ENCODE measurements at places on chromosomes 1 and 21.

DNA sequence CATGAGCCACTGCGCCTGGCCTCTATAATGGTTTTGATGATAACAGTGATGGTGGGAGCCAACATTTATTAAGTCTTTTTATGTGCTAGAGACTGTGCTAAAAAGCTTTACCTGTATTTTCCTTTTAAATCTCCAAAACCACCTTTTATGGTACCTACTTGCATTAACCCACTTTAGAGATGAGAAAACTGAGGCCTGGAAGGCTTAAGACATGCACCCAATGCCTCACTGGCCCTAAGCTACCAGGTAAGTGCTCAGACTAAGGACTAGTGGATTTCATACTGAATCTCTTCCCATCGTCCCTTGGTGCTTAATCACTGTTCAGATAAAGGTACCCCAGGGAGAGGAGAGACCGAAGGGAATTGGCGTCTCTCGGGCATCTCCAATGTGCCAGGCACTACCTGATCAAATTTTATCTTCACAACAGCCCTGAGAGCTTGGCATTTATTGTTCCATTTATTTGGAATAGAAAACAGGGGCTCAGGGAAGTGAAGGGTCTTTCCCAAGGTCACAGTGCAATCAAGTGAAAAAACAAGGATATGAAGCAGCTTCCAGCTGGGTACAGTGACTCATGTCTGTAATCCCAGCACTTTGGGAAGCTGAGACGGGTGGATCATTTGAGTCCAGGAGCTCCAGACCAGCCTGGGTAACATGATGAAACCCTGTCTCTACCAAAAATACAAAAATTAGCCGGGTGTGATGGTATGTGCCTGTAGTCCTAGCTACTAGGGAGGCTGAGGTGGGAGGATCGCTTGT, 84.2 kb downstream of the LACTBL1 start:
- DNase-seq = no peak

DNA sequence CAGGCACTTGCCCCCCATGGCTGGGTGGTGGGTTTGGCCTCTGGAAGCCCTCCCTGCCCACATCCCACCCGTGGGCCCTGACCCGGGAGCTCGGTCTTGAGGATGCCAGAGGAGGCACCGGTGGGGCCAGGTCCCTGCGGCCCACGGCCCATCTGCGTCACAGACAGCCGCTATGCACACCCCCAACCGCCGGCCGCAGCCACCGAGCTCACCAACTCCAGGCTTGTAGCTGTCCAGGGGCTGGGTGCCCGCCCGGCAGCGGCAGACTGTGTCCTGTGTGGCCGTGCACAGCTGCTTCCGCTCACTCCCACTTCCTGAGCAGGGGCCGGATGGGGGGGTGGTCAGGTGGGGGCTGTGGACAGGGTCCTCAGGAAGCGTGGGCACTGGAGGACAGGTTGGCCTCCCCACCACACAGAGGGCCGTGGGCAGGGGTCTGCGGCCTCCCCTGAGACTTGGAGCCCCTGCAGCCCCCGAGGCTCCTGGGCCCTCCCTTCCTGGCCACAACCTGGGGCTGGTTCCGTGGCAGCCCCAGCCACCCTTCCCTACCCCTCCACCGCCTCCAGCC, 1.1 kb downstream of the TNFRSF4 start:
- DNase-seq = no peak

DNA sequence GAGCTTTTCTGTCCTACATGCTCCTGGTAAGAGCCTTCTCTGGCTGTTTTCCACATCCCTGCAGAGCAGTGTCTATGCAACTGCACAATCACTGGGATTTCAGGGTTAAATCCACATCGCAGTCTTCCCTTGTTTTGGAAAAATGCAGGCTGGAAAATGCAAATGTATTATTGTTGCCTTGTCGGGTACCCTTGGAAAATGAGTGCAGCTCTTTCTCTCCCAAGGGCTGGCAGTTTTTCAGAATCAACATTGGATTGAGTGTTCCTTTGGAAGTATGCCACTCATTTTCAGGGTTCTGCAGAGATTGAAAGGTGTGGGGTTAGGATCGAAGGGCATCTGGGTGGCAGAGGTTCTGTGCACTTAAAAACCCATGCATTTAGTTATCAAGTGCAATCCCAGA, 3.2 kb downstream of the NOS1AP start:
- DNase-seq = no peak

GRCh38 chr1:185578293-185578692, 155.9 kb upstream of the HMCN1 start:
- DNase-seq = no peak

- no peak for DNase-seq
Observed at GRCh38 chr1:146016891-146017290, 4.6 kb downstream of the HJV start.

DNA sequence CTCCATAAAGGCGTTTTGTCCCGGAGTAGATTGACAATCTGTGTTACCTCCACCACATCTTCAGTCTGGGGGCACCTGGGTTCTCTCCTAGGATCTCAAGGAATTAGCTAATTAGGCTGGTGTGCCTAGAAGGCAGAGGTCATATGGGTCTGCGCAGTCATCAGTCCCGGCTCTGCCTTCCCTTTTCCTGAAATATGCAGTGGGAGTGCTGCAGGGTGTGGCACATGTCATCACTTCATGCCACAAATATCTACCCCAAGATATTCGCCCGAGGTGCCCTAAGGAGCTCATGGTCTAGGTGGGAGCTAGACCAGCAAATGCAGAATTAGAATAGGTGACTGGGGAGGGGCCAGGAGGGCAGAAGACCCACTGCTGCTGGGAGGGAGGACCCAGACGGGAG, 42.9 kb downstream of the ACTL8 start:
- no peak for DNase-seq

GRCh38 chr1:234309598-234310459, 63.4 kb upstream of the COA6 start:
- peak; percentile 46 for DNase-seq

DNA sequence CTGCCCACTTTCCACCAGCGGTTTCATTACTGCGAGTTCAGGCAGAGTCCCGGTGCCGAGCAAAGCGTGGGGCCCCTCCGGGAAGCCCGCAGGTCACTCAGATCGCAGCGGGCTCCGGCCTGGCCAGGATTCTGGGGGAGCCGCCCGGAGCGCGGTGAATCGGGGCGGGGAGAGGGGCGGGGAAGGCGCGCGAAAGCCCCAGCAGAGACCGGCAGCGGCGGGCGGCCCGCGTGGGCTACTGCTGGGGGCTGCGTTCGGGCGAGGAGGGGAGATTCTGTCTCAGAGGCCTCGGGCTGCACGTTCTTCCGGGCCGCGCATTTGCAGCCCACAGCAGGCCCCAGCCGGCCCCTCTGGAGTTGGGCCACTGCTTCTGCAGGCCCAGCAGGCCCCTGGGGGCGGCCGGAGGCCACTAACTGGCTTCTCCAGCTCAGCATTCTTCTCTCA, 64.7 kb downstream of the SCCPDH start:
- DNase-seq = no peak

DNA sequence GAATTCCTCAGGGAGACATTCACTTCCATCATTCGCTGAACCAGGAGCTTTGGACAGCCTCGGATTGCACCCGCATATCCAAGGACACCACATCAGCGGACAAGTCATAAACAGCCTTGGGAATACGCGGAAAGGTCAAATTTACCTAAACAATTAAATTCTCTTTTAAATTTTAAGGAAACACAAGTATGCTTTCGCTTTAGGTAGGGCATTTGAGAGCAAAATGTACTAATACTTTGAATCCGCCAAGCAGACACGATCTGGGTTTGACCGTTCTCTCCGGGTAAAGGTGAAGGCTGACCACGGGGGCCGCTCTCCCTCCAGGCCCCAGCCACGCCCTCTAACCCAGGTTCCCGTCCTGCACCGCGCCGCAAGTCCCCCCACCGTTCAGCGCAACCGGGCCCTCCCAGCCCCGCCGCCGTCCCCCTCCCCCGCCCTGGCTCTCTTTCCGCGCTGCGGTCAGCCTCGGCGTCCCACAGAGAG, 479 bp upstream of the ACADM start:
- DNase-seq = peak; percentile 71

DNA sequence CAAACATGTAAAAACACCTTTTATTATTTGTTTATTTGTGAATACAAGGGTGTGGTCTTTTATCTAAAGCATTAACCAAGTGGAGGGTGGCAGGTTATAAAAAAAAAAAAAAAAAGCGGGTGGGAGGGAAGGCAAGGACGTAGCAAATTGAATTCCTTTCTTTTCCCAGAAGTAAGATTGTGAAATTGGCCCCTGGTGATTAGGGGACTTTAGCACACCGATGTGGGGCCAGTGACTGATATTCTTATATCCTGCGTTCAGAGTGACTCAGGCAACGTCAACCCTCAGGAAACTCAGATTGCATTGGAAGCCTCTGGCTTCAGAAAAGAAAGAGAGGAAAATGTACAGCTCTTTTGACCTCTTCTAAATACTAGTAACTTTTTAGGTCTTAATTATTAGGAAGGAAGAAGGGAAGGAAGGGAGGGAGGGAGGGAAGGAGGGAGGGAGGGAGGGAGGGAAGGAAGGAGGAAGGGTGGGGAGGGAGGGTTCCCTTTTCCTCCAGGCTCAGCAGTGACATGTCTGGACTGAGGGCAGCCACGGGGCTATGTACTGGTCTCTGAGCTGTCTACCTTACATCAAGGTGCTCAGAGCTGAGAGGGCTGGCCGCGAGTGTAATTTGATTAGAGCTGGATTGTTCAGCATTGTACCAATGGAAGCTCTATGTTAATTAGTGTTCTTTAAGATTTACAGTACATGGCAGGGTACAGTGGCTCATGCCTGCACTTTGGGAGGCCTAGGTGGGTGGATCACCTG, 30.2 kb downstream of the EVA1C start:
- DNase-seq = no peak

GRCh38 chr1:43303471-43304313, 2.9 kb downstream of the TIE1 start:
- no peak for DNase-seq

DNA sequence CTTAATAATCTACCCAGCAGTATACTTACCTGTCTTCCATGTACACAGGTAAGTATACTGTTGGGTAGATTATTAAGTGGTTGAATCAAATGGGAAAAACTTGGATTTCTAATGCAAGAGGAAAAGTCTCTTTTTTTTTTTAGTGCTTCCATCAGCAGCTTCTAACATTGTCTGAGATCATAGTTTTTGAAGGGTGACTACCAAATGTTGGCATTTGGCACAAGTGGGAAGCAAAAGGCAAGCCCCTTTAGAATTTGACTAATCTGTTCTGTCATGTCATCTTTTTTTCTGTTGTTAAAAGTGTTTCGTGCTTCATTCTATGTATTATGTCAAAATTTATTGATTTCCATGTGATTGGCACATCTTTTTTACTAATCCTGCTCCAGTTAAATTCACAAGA, 547 bp downstream of the FMO1 start:
- no peak for DNase-seq

DNA sequence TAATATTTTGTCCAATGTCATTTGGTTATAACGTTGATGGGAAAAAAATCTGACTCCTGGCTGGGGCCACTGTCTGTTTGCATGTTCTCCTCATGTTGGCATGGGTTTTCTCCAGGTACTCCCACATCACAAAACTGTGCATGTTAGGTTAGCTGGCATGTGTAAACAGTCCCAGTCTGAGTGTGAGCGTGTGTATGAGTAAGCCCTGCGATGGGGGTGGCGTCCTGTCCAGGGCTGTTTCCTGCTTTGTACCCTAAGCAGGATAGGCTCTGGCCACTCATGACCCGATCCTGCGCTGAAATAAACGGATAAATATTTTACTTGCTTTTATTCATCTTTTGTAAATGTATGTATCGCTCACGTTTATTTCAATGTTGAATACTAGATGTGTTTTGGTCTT, 13.5 kb downstream of the EFCAB14 start:
- DNase-seq = no peak

DNA sequence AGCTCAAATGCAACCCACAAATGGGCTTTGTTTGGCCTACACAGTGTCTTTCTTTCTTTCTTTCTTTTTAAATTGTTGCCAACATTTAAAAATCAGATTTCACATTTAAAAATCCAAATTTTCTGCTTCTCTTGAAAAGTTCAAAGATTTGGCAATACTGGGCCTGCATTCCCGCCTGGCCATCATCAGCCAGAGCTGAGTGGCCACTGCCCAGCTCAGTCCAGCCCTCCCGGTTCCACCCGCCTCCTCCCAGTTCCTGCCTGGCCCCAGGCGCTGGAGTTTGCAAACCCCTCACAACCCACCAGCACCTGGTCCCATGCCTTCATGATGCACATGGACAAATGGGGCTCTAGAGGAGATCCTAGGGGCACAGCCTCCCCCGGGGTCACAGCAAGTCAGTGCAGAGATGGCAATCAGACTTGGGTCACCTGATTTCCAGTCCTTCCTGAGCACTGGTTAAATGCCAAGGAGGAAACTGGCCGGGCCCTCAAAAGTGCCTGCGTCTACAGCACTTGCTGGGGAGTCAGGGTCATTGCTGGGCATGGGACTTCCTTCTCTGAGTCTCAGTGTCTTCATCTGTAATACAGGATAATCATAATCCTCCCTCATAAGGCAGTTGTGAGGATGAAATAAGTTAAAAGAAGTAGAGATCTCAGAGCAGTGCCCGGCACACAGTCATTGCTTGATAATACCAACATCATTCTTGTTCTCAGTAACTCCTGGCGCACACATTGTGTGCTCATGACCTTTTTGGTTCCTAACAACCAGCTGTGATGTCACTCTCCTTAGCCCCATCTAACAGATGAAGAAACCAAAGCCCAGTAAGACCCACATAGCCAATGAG, 41.0 kb upstream of the LAPTM5 start:
- DNase-seq = no peak

- no peak for DNase-seq
Observed at GRCh38 chr1:2815551-2815950, 14.1 kb upstream of the TTC34 start.

DNA sequence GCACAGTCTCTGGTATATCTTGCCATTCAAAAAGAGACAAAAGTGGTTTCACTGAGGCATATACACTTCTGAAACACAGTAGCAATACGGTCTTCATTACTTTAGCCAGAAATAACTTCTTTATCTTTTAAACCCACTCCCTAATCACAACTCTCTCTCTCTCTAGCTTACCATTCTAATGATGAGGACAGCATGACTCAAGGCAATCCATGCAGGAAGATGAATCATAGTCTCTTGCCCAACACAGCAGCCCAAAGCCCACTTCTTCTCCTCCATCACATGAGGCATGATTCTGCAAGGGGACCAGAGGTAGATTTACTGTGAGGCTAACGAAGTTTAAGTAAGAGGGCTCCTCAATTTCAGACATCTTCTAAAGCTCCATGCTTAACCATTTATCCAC, 285.0 kb upstream of the NR5A2 start:
- DNase-seq = no peak

GRCh38 chr1:42173961-42174735, 9.6 kb upstream of the GUCA2A start:
- no peak for DNase-seq

DNA sequence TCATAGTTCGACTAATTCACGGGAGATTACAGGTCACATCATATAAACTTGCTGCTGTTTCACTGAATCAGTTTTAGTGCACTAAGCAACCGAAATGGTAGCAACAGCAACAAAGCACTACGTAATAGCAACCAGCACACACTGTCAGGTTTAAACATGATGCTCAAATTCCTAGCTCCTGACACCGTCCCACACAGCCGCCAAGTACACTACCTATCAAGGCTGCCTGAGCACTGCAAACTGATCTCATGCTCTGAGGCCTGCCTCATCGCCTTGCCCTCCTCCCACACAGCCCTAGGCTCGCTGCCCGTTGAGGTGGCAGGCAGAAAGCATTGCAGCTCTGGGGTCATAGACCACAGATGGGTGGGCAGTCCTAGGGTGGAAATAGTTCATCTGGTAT, 12.4 kb downstream of the LAMC2 start:
- DNase-seq = no peak
